ENCODE measurements at places on chromosomes 16 and 17.
A peak's percentile ranks its signal among the peaks of the same experiment; 100 is the strongest.

DNA sequence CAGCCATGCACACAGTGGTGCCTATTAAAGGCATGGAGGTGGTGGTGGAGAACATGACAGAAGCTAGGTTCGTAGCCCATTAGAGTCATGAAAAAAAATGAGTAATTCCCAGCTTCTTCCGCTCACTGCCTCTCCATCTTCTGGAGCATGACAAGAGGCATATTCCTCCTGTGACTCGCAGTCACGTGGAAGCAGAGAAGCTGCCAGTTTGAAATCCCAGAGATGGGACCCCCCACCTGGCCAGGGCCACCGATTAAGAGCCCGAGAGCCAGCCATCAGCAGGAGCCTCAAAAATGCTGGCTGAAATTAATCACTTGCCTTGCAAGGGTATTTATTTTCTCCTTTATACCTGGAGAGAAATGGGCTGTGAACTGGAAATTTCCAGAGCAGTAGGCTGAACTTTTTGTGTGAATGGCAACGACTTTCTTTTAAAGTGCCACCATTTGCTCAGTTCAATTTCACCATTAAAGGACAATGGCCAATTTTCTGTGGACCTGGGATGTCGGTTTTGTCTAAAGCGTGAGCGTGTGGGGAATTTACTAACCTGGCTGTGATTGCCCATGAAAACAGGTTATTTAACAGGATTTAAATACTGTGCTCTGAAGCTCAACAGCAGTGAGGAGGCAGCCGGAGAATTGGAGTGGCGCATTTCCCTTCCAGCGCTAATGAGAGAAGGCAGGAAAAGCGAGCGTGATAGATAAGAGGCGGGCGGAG is 189.7 kb upstream of the SDK2 start:
- no peaks in the 10 kb centered on the region for H3K4me1 ChIP-seq
- peak; percentile 40 for DNase-seq
- H3K27ac ChIP-seq = no peak overlapping the region
- H3K36me3 ChIP-seq = no peaks in the 10 kb centered on the region
- H3K4me3 ChIP-seq = no peak overlapping the region

- no peak overlapping the region for H3K27ac ChIP-seq
- no peaks in the 10 kb centered on the region for H3K27me3 ChIP-seq
- H3K36me3 ChIP-seq = no peaks in the 10 kb centered on the region
- H3K4me1 ChIP-seq = no peaks in the 10 kb centered on the region
- no peak overlapping the region for H3K4me3 ChIP-seq
Observed at GRCh38 chr16:24070851-24071250, 185.3 kb upstream of the CACNG3 start.

- no peaks in the 10 kb centered on the region for H3K27me3 ChIP-seq
- no peak for DNase-seq
- H3K36me3 ChIP-seq = peaks cover 9% of the 10 kb centered on the region
Observed at GRCh38 chr16:89368604-89369249, 121.6 kb downstream of the ANKRD11 start.

- H3K4me1 ChIP-seq = no peaks in the 10 kb centered on the region
- H3K27ac ChIP-seq = no peak overlapping the region
- no peak overlapping the region for H3K4me3 ChIP-seq
- no peaks in the 10 kb centered on the region for H3K27me3 ChIP-seq
- H3K36me3 ChIP-seq = peaks cover 2% of the 10 kb centered on the region
- DNase-seq = no peak
Observed at GRCh38 chr17:32946375-32947135, 18.6 kb downstream of the TMEM98 start.

GRCh38 chr17:43713494-43714162 is 45.0 kb downstream of the SOST start:
- no peaks in the 10 kb centered on the region for H3K36me3 ChIP-seq
- peak; percentile 37 for DNase-seq
- no peaks in the 10 kb centered on the region for H3K27me3 ChIP-seq
- H3K4me3 ChIP-seq = no peak overlapping the region

GRCh38 chr16:68396481-68396880 is 51.8 kb downstream of the SMPD3 start:
- H3K27me3 ChIP-seq = no peaks in the 10 kb centered on the region
- DNase-seq = peak; percentile 42
- H3K36me3 ChIP-seq = no peaks in the 10 kb centered on the region

DNA sequence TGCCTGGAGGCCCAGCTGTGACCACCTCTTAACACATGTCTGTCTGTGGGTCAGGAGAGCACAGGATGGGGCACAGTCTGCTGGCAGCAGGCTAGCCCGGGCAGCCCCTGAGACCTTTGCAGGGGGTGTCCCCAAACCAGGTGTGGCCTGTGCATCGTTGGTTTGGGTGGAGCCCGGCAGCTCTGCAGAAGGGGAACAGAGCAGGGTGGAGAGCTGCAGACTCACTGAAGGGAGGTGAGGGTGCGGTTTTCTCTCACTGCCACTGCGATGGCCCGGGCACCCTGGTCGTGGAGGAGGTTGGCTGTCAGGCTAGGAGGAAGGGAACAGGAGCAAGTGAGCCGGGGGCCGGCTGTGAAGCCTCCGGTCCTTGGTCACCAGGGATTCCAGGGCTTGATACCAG is 28.8 kb downstream of the NLRC3 start:
- H3K4me1 ChIP-seq = no peaks in the 10 kb centered on the region
- no peak overlapping the region for H3K27ac ChIP-seq
- no peak overlapping the region for H3K4me3 ChIP-seq
- H3K27me3 ChIP-seq = no peaks in the 10 kb centered on the region
- DNase-seq = no peak

DNA sequence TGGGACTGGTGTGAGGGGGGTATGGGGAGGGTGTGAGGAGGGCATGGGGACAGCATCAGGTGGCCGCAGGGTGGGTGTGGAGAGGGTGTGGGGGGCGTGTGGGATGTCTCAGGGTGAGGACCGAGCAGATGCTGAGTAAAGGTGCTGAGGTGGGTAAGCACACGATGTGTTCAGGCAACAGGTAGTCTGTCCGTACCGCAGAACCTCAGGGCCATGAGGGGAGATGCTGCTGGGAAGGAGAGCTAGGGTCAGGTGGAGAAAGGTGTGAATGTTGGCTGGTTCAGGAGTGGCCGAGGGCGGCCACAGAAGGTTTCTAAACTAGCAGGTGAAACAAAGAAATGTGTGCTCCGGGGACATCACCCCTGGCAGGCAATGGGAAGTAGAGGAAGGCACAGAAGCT is 80.0 kb upstream of the CDH5 start:
- no peaks in the 10 kb centered on the region for H3K27me3 ChIP-seq
- H3K4me3 ChIP-seq = no peak overlapping the region
- no peaks in the 10 kb centered on the region for H3K4me1 ChIP-seq
- H3K27ac ChIP-seq = no peak overlapping the region
- no peaks in the 10 kb centered on the region for H3K36me3 ChIP-seq

- no peaks in the 10 kb centered on the region for H3K36me3 ChIP-seq
- H3K27ac ChIP-seq = no peak overlapping the region
- no peak overlapping the region for H3K4me3 ChIP-seq
Observed at GRCh38 chr17:58665946-58666857, 25.6 kb downstream of the TEX14 start.

- no peak overlapping the region for H3K27ac ChIP-seq
- H3K36me3 ChIP-seq = peaks cover 6% of the 10 kb centered on the region
- no peak for DNase-seq
- no peak overlapping the region for H3K4me3 ChIP-seq
- peaks cover 5% of the 10 kb centered on the region for H3K4me1 ChIP-seq
Observed at GRCh38 chr17:67215991-67216421, 29.0 kb downstream of the HELZ start.

GRCh38 chr16:23512168-23512695 is 1.9 kb upstream of the GGA2 start:
- no peaks in the 10 kb centered on the region for H3K4me1 ChIP-seq
- H3K27ac ChIP-seq = no peak overlapping the region
- DNase-seq = no peak
- H3K27me3 ChIP-seq = no peaks in the 10 kb centered on the region
- no peak overlapping the region for H3K4me3 ChIP-seq
- no peaks in the 10 kb centered on the region for H3K36me3 ChIP-seq

- H3K27me3 ChIP-seq = no peaks in the 10 kb centered on the region
- H3K27ac ChIP-seq = no peak overlapping the region
- no peaks in the 10 kb centered on the region for H3K36me3 ChIP-seq
- DNase-seq = no peak
Observed at GRCh38 chr17:46866325-46866724, 14.9 kb downstream of the WNT9B start.

DNA sequence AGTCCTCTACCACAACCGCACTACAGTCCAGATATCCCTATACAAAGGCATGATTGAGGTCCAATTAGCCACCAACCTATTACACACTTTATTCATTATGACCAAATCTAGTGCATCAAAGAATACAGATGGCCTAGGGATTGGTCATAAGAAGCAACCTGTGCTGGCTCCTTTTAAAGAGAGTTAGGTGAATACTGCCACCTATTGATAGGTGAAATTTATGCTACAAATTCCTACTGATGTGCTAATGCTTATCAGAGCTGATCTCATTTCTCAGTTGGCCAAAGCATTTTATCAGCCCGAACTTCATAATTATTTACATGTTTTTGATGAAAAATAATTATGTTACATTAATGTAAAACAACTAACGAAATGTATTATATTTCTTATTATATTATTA is 166.3 kb downstream of the ANKFN1 start:
- H3K27me3 ChIP-seq = no peaks in the 10 kb centered on the region
- no peak overlapping the region for H3K27ac ChIP-seq
- peak; percentile 59 for DNase-seq
- H3K36me3 ChIP-seq = no peaks in the 10 kb centered on the region
- no peaks in the 10 kb centered on the region for H3K4me1 ChIP-seq

DNA sequence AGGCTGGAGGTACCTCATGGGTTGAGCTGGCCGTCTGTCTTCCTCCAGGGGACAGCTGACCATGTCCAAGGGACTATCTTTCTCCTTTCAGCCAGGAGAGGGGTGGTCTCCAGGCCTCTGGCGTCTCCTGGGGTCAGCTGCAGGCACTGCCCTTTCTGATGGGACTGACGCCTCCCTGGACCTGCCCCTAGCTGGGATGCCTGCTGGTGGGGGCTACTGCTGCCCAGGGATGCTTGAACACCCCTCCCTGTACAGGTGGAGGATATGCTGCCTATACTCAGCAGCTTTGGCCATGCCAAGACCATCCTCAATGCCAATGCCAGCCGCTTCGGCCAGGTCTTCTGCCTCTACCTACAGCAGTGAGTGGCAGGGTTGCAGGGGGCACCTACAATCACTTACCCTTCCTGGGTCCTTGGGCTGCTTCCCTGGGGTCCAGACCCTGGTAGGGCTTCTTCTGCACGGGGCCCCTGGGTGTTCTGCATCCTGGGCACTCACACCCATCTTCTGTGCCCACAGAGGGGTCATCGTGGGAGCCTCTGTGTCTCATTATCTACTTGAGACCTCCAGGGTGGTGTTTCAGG is 4.2 kb downstream of the MYO15B start:
- H3K27me3 ChIP-seq = no peaks in the 10 kb centered on the region
- H3K27ac ChIP-seq = no peak overlapping the region
- DNase-seq = no peak

DNA sequence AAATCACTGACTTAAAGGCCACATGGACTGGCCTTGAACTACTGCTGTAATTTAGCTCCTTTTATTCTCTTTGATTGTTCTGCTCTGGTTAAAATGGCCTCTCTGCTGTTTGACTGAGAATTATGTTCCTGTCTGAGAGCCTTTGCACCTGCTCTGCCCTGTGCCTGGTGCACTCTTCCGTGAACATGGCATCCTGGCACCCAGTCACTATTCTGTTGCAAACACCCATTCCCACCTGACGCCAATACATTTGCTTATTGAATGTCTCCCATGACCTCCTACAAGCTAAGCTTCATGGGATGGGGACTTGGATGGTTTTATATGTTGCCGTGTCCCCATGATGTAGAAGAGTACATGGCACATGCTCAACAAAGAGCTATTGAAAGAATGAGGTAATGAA is 20.1 kb downstream of the HSD17B2 start:
- DNase-seq = no peak
- H3K27ac ChIP-seq = peak overlapping the region; percentile 52
- H3K36me3 ChIP-seq = no peaks in the 10 kb centered on the region
- no peaks in the 10 kb centered on the region for H3K4me1 ChIP-seq
- no peaks in the 10 kb centered on the region for H3K27me3 ChIP-seq

DNA sequence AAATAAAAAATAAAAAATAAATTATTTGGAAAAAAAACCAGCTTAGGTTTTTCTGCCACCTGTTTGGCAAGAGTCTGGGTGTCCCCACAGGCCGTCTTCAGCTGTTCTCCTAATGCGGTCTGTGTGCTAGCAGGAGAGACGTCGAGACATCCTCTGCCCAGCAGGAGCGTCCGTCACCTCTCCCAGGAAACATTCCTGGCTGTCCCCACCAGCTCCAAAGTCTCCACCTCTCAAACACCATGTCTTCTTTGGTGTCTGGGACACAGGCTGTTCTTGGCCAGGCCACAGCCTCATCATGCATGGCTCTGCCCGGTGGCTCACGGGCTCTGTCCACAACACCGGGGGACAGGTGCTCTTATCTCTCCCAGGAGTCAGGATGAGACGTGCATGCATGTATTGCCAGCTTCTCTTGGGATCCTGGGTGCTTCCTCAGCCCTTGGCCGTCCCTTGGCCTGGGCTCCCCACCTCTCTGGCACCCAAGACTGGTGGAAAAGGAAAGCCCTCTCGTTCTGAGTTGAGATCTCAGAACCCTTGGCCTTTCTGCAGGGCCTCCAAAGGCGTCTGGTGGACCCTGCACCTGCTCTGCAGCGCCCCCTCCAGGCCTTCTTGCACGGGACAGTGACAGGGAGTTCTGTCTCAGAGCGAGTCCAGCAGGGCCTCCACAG is 84.9 kb upstream of the CBX4 start:
- peaks cover 7% of the 10 kb centered on the region for H3K27me3 ChIP-seq
- no peaks in the 10 kb centered on the region for H3K4me1 ChIP-seq
- no peak for DNase-seq
- H3K36me3 ChIP-seq = no peaks in the 10 kb centered on the region

DNA sequence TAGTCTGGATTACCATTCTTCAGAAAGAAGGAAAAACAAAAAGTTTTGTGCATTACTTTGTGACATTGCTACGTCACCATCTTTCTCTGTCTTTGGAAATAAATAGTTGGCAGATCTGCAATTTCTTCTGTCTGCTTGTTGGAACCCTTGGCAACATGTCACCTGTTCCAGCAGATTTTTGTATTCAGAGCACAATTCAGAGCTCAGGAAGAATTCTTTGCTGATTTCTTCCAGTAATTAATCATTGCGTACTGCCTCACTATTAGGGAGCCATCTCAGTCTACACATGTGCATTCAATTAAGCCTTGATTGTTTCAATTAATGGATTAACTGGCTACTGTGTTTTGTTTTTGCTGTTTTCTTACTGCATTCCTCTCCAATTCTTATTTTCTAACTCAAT is 467.2 kb downstream of the CDH8 start:
- H3K27ac ChIP-seq = no peak overlapping the region
- no peaks in the 10 kb centered on the region for H3K4me1 ChIP-seq
- H3K4me3 ChIP-seq = no peak overlapping the region
- H3K27me3 ChIP-seq = no peaks in the 10 kb centered on the region
- H3K36me3 ChIP-seq = no peaks in the 10 kb centered on the region

- H3K4me1 ChIP-seq = peaks cover 16% of the 10 kb centered on the region
- H3K4me3 ChIP-seq = no peak overlapping the region
- H3K27ac ChIP-seq = no peak overlapping the region
Observed at GRCh38 chr17:21278450-21279197, 5.9 kb upstream of the MAP2K3 start.

GRCh38 chr17:65743308-65743655 is 181.8 kb upstream of the AXIN2 start:
- H3K27ac ChIP-seq = no peak overlapping the region
- H3K4me3 ChIP-seq = no peak overlapping the region
- no peaks in the 10 kb centered on the region for H3K27me3 ChIP-seq
- no peaks in the 10 kb centered on the region for H3K36me3 ChIP-seq

All from lung (tissue), 17 donors.